Stimulated activated naive CD4-positive, alpha-beta T cell (primary cell): ENCODE measurements at places on chromosomes 5 and 9.

- DNase-seq, result no peak
Observed at GRCh38 chr5:15927710-15928380, 251.7 kb downstream of the MARCHF11 start.

DNA sequence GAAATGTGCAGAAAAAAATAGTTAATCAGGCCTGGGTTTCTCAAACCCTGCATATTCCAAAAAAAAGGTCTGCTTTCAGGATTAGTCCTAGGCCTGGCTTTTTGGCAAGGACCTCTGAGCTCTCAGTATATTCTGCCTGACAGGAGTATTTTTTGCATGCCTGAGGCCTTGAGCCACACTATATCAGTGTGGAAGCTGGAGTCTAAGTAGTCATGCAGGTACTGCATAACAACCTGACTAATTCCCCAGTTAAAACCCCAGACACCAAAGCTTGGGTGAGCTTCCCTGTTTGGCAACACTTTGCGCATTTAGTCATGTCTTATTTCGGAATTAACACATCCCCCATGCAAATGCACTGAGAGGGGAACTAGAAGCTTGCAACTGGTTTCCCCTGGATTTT is 359.5 kb downstream of the CETN3 start:
- DNase-seq, result no peak

GRCh38 chr5:73626814-73627313 is 868 bp downstream of the ARHGEF28 start:
- no peak for DNase-seq

- DNase-seq, result no peak
Observed at GRCh38 chr5:68409259-68409658, 193.7 kb downstream of the PIK3R1 start.

- no peak for DNase-seq
Observed at GRCh38 chr9:21367957-21368356, at the start of gene IFNA13. Gene IFNA13 (minus strand): TSS chr9:21368057. CDS start chr9:21368010, 47 bp downstream.

DNA sequence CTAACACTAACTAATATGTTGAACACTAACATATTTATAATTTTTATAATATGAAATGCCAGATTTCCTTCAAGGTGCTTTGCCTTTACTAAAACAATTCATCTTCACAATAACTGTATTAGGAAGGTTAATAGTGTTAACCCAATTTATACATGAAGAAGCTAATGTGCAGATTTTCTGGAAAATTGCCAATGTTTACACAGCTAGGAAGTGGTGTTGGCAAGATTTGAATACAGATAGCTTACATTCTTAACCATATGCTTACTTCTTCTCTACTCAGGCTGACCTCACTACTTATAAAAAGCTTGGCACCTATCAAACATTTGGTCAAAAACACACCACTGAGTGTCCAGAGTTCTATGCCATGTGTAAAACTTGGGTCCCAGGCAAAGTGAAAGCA is 445.4 kb upstream of the ITGA1 start:
- DNase-seq, result no peak

- no peak for DNase-seq
Observed at GRCh38 chr9:7970681-7971330, 171.2 kb upstream of the DMAC1 start.

DNA sequence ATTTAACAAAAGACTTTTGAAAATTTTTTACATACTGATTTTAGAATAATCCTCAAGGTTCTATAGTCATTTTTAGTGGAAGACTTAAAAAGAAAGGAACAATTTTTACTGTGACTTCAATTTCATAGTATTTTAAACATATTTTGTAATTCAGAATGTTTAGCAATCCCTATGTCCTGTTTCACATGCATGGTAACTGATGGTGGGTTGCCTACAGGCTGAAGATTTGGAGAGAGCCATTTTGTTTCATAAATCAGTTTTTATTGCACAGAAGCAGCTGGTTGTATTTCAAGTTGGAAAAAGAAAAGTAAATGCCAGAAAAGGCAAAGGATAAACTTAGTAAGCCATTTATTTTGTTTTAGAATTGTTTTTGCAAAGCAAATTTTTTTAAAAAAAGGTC is 24.0 kb downstream of the STARD4 start:
- DNase-seq, result no peak
